Fibroblast of the conjunctiva (primary cell): ENCODE measurements at places on chromosomes 3 and 15.

- DNase-seq, result no peak
Measured at GRCh38 chr3:38167591-38167990, 2.3 kb downstream of the OXSR1 start.

- no peak for DNase-seq
Measured at GRCh38 chr3:120156699-120157098, 62.5 kb upstream of the GSK3B start.

GRCh38 chr3:150097588-150097890 lies 126.8 kb upstream of the PFN2 start:
- no peak for DNase-seq

- DNase-seq, result no peak
Measured at GRCh38 chr3:6540981-6541380, 319.9 kb upstream of the GRM7 start.

- DNase-seq, result no peak
Measured at GRCh38 chr3:96449346-96449745, 365.0 kb upstream of the EPHA6 start.
